ENCODE measurements at places on chromosomes 6 and 20.

GRCh38 chr20:56098981-56099500 is 93.7 kb upstream of the CBLN4 start:
- DNase-seq: no peak

DNA sequence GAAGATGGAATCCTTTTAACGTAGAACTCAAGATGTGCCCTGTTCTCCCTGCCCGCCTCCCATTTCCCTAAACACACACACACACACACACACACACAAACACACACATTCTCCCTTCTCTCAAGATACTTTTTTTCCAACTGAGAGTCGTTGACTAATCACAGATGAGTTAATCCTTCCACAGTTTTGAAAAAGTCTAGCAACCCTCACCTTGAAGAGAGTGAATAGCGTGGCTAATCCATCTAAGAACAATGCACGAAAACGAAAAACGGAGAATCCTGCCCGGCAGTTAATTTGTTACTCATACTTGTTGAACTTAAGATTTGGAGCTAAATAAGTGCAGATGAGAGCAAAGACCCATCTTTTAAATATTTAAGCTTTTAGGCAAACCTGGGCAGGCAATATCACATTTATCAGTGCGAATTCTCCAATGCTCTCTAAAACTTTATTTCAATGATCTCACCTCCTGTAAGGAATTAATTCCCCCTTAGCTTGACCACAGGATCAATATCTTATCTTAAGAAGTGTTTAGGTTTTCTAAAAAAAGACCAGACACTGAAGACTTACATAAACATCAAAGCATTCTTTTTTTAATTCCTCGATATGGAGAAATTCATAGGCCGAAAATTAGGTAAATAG is 1.1 kb downstream of the AGPAT4 start:
- DNase-seq: no peak

- no peak for DNase-seq
Observed at GRCh38 chr20:1203630-1204029, 376 bp downstream of the C20orf202 start.

- DNase-seq: no peak
Observed at GRCh38 chr6:93317592-93317991, 101.8 kb downstream of the EPHA7 start.

DNA sequence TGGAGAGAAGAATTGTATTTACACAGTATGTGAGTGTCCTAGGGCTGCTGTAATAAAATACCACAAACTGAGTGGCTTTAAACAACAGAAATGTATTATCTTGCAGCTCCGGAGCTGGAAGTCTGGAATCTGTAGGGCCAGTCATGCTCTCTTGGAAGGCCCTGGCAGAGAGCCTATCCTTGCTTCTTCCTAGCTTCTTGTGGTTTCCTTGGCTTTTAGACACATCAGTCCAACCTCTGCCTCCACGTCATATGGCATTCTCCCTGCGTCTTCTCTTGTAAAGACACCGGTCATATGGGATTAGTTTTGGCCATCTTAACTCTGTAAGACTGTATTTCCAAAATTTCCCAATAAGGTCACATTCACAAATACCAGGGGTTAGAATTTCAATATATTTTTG is 10.8 kb downstream of the FNDC1 start:
- DNase-seq: no peak

GRCh38 chr6:45469663-45470062 is 91.9 kb upstream of the SUPT3H start:
- no peak for DNase-seq

DNA sequence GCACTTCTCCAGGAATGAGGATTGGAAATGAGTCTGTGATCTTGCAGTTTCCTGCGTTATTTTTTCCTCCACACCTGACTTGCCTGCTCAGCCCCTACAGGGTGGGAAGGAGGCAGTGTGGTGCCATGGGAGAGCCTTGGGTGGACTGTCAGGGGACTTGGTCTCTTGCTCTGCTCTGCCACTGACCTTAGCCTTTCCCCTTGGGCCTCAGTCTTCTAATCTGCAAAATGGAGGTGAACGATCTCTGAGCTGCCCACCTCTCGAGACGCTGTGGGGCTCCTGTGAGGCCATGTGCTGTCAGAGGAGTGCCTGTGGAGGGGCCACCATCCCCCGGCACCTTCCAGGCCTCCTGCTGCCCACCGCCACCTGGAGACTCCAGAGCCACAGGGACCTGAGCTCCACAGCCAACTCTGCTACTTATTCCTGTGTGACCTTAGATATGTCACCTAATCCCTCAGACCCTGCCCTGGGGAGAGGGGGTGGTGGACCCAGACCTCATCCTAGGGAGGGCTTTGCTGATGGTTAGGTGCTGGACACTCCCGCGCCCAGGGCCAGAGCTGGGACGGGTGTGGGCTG is 45.8 kb upstream of the MLN start:
- no peak for DNase-seq

DNA sequence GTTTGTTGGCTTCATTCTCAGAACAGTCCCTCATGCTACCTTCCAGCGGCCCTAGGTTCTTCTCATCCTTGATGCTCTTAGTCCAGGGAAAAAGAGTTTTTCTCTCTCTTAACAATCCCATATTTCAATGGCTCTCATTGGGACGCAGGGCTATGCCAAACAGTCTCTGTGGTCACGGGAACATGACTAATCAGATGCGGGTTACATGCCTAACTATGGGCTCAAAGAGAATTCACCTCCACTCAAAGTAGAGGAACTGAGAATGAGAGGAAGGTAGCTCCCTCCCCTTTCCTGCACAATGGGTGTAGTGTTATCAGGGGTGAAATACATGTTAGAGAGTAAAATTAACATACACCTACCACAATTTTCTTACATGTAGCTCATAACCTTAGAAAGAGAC is 18.1 kb upstream of the ATRN start:
- no peak for DNase-seq

GRCh38 chr6:84929212-84929611 is 164.8 kb upstream of the TBX18 start:
- no peak for DNase-seq

DNA sequence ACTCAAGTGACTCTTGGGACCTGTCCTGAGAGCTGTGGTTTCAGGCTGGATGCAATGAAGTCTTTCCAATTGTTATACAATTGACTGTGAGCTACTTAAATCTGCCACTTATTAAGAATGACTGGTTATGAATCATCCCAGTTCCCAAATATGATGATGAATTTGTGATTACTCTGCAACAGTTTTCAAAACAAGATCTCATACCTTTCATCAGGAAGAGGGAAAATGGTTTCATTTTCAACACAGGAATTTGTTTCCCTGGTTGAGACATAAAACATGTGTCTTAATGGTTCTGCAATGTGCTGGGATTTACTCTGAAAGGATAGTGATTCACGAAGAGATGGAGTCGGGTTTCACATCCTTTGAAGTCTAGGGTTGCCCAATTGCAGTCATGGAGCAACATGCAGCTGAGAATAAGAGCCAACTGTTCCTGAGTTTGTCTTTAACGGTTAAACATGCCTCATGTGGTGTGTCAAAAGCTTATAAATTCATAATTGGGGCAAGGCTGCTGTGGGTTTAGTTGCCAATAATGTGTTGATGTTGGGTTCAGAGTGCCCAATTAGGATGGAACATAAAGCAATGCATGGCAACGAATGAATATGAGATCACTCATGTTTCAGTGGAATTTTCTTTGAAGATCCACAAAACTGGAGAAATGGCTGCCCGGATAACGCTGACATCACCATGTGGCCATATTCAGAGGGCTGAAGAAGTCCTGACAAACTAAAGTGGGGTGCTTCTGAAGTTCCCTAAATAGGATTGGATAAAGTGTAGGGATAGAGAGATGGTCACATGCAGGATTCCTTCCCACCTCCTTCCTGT is 41.0 kb downstream of the CYP24A1 start:
- DNase-seq: peak; percentile 91

DNA sequence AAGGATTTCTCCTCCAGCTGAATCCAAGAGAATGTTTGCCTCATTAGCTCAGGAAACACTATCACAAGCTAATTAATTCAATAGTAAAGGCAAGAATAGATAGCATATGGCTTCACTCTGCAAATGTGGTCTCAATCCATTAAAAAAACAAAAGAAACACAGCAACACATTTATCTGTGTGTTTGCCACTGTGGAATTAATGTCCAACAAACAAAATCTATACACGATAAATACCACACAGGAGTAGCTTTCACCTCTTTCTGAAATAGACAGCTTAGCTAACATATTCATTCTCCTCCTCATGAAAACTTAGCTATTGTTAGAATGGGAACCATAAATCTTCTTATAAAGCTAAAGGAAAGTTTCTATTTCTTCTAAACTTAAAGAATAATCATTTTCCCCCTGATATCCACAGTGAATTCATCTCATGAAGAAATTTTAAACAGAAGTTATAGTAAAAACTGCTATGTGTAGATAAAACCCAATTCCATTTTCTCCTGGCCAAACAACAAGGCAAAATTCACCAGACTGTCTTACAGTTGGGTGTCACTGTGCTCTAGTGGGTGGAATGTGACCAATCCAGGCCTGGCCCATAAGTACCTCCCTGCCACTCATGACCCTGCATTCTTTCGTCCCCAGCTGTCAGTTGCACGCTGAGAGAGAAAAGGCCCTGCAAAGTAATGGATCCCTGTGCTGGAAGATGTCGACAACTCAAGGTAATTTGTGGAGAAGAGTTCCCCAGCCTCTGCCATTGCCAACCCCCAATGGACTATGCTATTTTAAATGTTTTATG is 92.9 kb upstream of the NRSN1 start:
- DNase-seq: no peak

- no peak for DNase-seq
Observed at GRCh38 chr20:37808233-37809070, 94.5 kb upstream of the VSTM2L start.

DNA sequence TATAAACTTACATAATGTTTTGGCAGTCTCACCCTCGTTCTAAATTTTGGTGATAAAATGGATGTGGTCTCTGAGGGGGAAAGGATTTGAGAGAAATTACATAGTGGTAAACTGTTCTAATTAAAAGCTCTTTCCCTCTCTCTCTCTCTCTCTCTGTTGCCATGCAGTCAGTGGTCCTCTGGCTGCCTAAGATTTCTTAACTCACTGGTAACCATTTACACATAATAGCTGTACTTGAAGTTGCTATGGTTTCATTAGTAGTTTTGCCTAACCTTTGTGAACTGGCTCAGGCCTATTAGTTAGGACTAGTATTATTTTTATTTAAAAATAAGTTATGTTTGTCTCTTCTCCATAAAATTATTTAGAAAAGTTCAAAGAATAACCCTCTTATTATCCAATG is 42.0 kb downstream of the MAPK14 start:
- peak; percentile 2 for DNase-seq

- peak; percentile 14 for DNase-seq
Observed at GRCh38 chr6:20454204-20454824, 52.6 kb downstream of the E2F3 start.

- DNase-seq: no peak
Observed at GRCh38 chr6:13294499-13295069, 33.8 kb downstream of the TBC1D7 start.

GRCh38 chr20:32984631-32985354 is 19.4 kb downstream of the SUN5 start:
- DNase-seq: no peak

DNA sequence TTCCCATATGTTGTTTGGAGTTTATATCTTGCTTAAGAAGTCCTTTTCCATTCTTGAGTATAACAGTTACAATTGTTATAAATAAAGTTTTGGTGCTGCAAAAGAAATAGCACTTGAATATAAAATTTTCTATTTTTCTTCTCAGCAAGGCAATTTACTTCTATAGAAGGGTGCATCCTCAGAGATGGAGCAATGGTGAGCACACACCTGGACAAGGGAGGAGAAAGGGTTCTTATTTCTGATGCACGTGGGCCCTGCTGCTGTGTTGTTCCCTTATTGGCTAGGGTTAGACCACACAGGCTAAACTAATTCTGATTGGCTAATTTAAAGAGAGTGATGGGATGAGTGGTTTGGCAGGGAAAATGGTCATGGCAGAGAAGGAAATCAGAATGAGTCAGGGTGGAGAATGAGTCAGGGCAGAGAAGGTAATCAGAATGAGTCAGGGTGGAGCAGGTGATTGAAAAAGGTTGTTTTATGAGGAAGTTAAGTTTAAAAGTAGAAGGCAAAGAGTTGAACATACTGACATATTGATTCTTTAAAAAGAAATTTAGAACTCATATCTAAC is 38.0 kb downstream of the CST8 start:
- peak; percentile 66 for DNase-seq

- DNase-seq: no peak
Observed at GRCh38 chr20:38250609-38251008, 9.9 kb downstream of the KIAA1755 start.

DNA sequence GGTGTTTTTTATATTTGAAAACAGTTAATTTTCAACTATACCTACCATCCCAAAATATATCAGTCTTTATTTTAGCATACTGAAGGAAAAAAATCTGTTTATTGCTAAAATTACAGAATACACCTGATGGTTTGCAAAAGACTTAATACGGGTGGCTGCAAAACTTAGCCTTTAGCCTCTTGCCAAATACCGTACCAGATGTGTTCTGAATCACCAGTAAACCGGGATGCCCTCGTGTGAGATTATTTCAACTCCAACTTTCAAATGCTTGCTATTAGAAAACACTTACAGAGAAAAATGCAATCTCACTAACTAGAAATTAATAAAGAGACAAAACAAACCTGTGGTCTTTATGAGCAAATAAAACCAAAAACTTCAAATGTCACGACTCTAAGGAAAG is 36.0 kb downstream of the REV3L start:
- no peak for DNase-seq

- DNase-seq: no peak
Observed at GRCh38 chr20:62694868-62695267, 13.8 kb upstream of the NTSR1 start.

GRCh38 chr20:51831866-51832265 is 29.5 kb upstream of the SALL4 start:
- no peak for DNase-seq

GRCh38 chr6:56794421-56794820 is 151.7 kb upstream of the DST start:
- no peak for DNase-seq

DNA sequence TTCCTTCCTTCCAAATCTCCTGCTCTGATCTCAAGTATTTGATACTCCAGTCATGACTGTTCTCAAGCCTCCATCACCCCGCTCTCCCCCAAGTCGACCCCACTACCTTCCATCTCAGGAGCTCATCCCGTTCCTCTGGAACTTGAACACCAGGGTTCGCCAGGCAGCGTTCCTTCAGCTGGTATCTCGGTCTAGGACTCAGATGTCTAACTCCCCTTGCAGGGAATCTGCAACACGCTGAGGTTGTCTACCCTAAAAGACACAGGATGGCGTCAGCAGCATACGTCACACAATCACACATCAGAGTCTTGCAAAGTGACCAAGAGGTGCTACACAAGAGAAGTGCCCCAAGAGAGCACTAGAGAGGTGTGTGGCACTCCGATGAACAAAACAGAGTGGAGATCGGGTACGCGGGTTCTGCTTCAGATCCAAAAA is 706 bp downstream of the ZNF184 start:
- DNase-seq: peak; percentile 87

DNA sequence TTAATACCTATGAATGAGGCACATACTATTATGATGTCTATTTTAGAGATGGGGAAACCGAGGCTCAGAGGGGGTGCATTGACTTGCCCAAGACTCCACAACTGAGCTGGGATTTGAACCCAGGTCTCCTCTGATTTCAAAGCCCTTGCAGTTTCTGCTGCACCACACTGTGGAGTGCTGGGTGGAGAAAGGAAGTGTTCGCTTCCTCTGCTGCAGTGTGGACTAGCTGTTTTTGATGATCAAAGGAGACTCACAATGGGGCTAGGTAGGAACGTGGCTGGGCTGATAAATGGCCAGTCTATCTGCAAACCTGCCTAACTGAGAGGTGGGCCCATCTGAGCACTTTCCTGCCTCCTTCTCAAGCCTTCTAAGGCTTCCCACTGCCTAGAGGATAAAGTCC is 87.2 kb downstream of the CD40 start:
- no peak for DNase-seq

- DNase-seq: no peak
Observed at GRCh38 chr20:7226156-7226555, 458.7 kb downstream of the BMP2 start.

- DNase-seq: no peak
Observed at GRCh38 chr20:59667131-59667530, 62.8 kb downstream of the PHACTR3 start.

Measured in DMS53 (cell line).